ENCODE measurements at places on chromosomes 7 and 10.

DNA sequence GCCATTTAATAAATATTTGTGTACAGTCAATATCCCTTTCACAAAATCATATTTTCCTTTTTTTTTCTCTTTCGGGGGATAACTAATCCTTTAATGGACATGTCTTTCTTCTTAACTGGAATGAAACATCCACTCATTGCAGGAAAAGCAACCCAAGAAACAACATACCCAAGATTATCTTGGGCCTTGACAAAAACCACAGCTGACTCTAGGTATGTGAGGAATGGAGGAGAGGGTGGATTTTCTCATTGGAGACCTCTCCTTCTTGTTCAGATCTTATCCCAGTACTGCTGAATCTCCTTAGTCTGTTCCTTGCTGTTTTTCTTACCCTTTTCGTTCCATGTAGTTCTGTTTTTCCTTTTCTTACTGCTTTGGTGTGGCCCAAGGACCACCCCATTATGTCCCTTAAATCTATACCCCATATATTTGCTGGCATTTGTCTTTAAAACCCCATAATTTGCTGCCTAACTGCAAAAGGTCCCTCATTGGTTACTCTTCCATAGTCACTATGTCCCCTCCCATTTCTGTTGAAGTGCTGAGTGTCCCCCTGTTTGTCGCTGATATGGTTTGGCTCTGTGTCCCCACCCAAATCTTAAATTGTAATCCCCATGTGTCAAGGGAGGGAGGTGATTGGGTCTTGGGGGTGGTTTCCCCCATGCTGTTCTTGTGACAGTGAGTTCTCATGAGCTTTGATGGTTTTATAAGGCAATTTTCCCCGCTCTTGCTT is 6.8 kb upstream of the CDK6 start:
- DNase-seq: no peak

GRCh38 chr10:19730167-19730906 is 85.9 kb upstream of the PLXDC2 start:
- DNase-seq: no peak

DNA sequence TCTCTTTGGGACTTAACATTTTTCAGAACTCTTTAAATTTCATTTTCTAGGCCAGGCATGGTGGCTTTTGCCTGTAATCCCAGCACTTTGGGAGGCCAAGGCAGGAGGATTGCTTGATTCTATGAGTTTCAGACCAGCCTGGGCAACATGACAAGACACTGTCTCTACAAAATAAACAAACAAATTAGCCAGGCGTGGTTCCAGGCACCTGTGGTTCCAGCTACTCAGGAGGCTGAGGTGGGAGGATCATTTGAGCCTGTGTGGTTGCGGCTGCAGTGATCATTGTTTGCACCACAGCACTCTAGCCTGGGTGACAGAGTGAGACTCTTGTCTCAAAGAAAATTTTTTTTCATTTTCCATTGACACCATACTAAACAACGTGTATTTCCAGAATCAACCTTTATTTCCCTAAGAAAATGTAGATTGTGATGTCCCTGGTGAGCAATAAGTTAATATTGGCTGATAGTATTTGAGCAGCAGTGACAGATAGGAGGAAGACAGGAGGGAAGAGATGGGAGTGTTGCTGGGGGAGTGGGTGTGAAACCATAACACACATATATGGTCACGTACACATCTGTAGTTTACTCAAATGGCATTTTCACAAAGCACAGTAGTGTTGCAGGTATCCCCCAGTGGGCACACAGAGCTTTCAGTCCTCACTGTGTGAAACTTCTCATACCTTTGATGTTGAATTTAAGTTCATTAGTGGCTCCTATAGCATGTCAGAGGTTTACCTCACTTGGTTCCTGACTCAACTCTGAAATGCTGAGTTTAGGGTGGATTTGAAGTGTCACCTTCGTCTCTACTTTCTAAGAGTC is 205.6 kb downstream of the AUTS2 start:
- no peak for DNase-seq

DNA sequence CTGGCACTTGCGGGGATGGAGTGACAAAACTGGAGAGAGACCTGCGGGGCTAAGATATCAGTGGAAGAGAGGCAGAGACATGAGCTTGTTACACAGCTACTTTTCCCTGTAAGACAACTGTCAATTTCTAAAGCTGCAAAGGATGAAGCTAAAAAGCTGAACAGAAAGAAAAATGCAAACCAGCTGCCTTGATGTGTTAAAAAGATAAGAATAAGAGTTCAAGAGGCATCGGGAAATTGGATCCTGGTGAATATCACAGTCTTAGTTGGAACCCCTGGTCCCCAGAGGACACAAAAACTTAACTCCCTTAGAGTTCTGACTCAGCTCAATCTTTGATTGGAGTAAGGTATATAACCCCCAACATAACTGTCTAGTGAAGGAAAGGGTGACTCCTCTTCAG is 38.8 kb downstream of the VPS41 start:
- no peak for DNase-seq

DNA sequence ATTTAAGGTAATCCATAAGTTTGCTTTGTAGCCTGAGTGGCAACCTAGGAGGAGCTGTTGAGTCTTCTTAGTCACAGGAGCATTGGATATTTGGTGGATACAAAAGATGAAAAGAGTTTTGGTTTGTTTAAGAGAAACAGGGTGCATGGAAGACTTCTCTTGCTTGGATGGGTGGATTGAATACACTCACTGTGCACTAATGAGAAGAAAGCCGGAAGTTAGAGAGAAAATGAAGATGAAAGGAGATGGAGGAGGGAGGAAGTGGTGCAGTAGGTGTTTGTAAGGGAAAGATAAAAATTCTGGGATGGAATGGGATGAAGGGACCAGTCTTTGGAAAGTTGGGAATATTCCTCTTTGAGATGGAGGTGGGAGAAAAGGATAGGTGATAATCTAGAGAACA is 7.7 kb downstream of the MDFIC start:
- DNase-seq: no peak

DNA sequence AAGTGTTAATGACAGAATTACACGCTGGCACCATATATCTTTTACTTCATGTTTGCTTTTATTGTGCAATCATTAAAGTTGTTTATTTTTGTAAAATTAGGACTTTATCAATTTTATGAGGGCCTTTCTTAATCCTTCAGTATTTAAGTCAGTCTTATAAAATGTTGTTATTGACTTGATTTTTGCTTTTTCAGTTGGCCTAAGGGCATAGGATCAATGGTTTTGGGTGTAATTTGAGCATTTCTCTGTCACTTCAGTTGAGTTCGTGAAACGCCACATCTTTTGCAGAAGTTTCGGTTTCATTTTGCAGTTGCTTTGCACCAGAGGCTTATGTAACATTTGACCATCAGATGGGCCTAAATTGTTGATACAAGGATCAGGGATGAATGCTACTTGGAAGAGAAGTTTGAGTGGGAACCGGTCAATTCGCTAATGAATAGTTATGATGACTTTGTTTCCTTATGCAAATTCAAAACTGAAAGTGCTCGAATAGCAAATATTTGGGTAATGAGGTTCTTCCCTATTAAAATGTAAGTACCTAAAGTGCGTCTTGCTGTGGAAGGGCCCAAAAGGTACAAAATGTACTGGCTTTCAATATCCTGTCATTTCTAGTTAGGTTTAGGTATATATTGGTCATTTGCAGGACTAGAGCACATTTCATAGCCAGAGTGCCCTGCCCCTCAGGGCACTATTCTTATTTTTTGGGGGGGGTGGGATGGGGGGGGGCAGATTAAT is 340.9 kb downstream of the LRMDA start:
- DNase-seq: peak; percentile 54

- no peak for DNase-seq
Measured at GRCh38 chr10:46002916-46003693, 27.3 kb downstream of the NCOA4 start.

DNA sequence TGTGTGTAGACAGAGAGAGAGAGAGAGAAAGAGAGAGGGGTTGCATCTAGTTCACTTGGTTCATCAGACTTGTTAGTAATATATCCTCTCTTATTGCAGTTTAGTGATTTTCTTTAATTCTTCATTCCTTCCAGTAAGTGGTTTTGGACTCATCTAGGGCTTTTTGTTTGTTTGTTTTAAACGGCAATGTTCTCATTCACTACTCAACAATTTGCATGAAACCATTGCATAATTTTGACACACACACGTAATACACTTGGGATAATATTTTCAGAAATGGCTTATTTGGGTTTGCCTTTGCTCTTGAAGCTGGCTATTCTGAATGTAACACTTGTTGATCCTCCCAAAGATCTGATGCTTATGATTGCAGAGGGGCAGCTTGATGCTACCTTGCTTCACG is 16.4 kb upstream of the ZNF32 start:
- no peak for DNase-seq

DNA sequence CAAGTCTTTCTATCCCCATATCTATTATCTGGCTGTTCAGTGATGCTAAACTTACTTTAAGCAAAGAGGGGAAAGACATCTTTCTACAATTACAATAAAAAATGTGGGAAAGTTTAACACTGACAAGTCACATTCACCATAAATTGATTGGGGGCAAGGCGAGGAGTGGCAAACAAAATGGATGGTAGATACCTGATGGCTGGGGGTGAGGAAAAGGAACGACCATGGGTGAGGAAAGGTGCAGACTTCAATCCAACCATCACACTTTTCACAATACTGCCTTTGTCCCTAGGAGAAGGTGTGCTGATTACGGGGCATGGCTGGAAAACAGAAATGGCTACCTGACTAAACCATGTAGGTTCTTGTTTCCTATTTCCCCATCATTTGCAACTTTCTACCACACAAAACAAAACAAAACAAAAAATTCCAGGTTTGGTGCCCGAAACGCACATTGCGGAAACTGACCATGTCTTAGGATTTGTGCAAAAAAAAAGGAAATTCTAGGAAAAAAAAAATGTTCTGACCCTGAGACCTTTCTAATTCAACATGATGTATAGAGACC is 3.8 kb downstream of the RELN start:
- DNase-seq: no peak

GRCh38 chr7:103560136-103560535 is 114.1 kb upstream of the SLC26A5 start:
- DNase-seq: no peak

Data from suppressor macrophage (primary cell).